Activated gamma-delta T cell treated with anti-CD3 and anti-CD28 coated beads, Interleukin-2, amount 50 U/mL, for 16 hours (primary cell): ENCODE measurements at places on chromosomes 16 and 17.

- DNase-seq = no peak
Measured at GRCh38 chr17:42414704-42415409, 8.2 kb downstream of the CAVIN1 start.

DNA sequence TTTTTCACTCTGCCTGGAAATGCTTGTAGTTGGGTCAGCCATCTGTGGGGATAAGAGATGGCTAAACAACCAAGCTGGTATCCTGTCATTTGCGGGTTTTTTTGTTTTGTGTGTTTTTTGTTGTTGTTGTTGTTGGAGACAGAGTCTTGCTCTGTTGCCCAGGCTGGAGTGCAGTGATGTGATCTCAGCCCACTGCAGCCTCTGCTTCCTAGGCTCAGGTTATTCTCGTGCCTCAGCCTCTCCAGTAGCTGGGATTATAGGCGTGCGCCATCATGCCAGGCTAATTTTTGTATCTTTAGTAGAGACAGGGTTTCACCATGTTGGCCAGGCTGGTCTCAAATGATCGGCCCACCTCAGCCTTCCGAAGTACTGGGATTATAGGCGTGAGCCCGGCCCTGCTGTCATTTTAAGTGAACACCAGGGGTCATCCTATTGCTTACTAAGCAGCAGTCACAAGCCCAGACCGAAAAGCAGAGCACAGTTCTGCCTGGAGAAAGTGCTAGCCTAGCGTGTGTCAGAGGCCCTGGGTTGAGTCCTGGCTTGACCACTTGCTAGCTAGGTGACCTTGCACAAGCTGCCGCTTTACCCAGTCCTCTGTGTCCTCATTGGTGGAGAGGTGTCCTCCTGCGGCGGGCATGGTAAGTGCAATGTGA is 4.6 kb downstream of the SMCR8 start:
- no peak for DNase-seq

DNA sequence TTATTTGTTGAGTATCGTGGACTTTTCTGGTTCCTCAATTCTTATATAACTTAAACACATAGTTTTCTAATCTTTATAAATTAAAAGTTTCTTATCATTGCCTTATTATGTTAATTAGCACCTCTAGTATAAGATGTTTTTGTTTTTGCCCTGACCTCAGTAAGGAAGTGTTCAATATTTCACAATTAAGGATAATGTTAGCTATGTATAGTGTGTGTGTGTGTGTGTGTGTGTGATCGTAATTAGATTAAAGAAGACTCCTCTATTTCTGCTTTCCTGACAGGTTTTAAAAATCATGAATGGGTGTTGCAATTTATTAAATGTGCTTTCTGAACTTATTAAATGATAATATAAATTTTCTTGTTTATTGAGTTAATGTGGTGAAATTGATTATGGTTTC is 12.0 kb downstream of the IL21R start:
- no peak for DNase-seq

DNA sequence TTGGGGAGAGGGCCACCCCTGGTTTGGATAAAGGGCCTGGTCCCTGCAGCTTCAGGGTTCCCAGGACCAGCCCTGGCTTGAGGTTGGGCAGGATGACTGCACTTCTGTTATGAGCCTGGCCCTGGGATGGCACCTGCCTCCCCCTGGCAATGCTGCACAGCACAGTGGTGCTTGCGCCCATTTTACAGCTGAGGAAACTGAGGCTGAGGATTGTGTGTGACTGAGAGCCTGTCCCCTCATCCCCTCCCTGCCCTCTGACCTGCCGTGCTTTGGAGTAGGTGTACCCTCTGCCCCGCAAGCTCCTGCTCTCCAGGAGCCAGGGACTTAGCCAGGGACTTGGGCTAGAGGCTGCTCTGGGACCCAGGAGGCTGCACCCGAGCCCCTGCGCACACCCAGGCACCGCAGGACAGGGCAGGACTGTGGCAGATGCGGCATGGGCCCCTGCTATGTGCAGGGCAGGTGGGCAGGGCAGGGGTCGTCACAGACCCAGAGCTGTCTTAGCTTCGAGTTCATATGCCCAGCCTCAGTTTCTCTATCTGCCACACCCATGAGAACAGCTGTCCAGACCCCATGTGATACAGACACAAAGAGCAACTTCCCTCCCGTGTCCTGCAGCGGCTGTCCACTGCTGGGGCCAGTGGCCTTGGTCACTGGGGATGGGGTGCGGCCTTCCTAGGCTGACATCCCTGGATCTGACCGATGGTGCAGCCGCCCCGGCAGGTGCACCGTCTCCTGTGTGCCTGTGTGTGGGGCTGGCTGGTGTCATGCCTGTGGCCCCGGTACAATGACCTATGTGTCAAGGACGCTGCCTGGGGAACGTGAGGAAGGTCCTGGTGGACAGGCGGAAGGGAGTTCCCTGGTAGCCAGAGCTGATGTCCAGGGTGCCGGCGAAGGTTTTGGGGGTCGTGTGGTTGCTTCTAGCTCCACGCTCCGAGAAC is 36.6 kb downstream of the BAHCC1 start:
- no peak for DNase-seq

- no peak for DNase-seq
Measured at GRCh38 chr16:86011532-86011931, 112.6 kb downstream of the IRF8 start.

DNA sequence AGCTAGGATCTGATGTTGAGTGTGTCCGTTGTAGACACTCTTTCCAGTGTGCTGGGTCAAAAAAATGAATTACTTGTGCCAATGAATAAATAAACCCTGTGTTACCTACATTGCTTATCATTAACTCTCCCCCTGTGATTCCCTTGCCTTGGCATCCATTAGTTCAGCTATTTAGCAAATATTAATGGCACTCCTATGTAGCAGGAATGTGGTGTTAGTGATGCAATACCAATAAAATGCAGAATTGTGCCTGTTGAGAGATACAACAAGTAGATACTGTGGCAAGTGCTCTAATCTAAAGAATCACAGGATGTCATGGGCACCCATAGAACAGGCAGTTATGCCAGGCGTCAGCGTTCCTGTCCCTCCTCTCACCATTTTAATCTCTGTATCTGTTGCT is 343.2 kb downstream of the PMP22 start:
- DNase-seq = no peak

DNA sequence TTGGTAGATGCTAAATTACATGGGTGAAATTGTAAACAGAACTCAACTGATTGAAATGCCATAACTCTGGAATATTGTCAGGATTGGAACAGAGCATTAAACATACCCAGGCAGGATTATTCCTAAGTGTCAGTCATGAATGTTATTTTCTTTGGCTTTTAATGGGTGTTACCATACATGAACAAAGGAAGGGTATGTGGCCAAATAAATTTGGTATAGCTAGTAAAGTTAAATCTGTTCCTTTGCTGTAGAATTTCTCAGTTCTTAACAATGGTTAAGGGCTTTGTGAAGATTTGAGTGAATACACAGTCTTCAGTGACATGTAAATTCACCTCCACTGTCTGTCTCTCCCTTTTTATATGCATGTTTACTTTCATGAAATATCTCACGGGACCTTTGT is 679.5 kb upstream of the CDH8 start:
- no peak for DNase-seq

DNA sequence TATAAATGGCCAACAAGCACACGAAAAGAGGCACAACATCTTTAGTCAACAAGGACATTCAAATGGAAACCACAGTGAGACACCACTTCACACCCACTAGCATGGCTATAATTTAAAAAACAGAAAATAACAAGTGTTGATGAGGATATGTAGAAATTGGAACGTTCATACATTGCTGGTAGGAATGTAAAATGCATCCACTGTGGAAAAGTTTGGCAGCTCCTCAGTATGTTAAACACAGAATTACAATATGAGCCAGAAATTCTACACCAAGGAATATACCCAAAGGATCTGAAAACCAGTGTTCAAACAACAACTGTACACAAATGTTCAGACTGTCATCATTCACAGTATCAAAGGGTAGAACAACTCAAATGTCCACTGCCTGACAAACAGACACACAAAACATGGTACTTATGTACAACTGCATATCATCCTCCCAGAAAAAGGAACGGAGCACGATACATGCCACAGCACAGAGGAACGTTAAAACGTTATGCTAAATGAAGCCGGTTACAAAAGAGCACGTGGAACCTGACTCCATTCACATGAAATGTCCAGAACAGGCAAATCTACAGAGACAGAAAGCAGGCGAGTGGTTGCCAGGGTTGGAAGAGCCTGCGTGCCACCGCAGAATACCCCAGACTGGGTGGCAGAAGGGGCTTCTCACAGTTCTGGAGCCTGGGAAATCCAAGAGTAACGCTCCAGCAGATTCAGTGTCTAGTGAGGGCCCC is 32.8 kb upstream of the METRNL start:
- DNase-seq = no peak

GRCh38 chr16:86573646-86574508 is 4.5 kb upstream of the FOXL1 start:
- no peak for DNase-seq

DNA sequence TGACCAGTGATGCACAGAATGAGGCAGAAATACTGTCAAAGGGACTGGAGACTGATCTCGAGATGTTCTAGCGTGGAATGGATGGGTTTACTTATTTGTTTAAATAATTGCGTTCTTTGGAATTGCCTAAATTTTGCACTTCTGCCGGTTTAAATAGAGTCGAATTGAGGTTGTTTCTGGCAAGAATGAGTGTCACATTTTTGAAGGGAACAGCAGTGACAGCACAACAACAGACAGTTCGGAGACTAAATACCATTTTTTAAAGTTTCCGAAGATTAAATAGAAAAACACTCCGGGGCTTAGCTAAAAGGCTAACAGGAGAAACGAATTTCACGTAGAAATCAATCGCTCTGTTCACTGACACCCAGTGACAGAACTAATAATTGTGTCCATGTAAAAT is 969.2 kb upstream of the RBFOX1 start:
- DNase-seq = no peak

DNA sequence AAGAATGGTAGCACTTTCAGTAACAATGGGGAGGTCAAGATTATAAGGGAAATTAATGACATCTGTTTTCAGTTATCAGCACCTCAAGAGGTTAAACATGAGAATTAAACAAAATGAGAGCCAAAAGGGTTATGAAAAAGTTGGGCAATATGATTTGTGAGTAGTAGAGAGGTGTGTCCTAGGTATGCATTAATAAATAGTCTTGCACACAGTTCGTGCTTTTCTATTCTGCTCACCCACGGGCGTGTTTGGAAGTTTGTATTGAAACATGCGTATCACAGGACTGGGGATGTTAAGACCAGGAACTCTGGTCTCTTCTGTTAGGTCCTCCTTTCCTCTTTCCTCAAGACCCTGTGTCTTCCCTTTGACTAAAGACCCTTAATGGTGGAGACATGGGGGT is 6.0 kb downstream of the BPTF start:
- no peak for DNase-seq

GRCh38 chr17:27451906-27452305 is 4.3 kb upstream of the KSR1 start:
- no peak for DNase-seq

DNA sequence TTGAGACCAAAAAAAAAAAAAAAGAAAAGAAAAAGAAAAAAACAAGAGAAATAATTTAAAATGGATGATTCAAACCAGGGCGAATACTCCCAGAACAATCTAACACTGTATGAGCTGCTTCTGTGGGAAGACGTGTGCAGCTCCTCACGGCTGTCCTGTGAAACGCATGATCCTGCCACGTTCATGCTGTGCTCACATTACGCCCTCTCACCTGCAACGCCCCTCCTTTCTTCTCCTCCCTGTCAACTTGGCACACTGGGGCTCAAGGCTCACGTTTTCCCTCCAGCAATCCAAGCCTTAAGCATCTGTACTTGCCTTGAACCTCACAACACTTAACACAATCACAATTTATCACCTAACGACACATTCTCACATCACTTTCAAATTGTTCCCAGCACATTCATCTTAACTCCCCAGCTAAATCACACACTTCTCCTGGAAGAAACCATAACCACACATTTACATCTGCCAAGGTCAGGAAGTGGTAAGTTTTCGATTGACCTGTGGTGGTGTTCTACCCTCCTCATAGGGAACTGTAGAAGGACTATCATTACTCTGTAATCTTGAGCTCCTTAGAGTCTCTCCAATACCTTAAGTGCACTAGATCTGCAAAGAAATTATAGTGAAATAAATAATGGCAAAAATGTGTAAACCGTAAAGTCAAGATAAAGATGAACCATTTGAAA is 29.1 kb downstream of the MBTPS1 start:
- DNase-seq = no peak

- no peak for DNase-seq
Measured at GRCh38 chr17:15274017-15274416, 8.9 kb upstream of the PMP22 start.

- DNase-seq = no peak
Measured at GRCh38 chr17:62755141-62755851, 52.8 kb downstream of the MARCHF10 start.

DNA sequence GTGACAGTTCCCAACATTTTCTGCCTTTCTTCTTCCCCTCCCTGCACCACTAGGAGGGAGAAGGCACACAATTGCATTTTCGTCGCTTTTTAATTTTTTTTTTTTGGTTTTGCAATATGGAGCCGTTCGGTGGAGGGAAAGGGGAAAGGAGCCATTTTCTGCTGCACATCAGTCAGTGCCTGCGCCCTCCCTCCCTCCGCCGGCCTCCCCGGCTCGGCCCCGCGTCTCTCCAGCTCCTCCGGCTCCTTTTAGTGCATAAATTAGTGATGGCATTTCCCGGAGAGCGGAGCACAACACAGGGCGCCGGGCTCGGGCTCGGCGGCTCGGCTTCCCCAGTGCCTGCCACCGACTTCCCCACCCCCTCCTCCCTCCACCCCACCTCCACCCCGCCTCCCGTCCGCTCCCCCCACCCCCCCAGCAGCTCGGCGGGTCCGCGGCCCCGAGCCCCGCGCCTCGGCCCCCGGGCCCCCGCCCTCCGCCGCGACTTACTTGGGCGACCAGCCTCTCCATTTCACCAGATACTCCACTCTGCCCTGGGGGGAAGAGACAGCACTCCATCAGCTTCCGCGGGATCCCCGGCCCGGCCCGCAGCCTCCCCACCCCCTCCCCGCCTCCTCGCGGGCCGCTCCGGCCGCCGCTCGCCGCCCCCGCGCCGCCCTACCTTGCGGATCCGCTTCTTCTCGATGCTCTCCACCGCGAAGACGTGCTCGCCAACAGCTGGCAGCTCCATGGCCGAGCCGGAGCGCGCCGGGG is 542 bp downstream of the CBX4 start:
- DNase-seq = peak; percentile 14

DNA sequence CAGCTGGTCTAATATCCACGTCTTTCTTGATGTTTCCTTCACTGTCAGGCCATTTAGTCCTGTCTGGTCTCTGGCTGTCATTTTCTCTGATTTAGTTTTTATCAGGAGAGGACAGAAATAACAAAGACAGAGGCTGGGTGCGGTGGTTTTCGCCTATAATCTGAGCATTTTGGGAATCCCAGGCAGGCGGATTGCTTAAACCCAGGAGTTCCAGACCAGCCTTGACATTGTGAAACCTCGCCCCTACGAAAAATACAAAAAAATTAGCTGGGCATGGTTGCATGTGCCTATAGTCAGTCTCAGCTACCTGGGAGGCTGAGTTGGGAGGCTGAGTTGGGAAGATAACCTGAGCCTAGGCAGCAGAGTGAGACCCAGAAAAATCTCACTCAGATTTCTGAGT is 7.1 kb downstream of the SRCAP start:
- DNase-seq = no peak

- no peak for DNase-seq
Measured at GRCh38 chr16:86029131-86029741, 130.3 kb downstream of the IRF8 start.
